Pons (tissue), 1 donor: ENCODE measurements at places on chromosomes 3 and 15.

- DNase-seq: no peak
Observed at GRCh38 chr15:56891852-56892440, 26.5 kb upstream of the TCF12 start.

DNA sequence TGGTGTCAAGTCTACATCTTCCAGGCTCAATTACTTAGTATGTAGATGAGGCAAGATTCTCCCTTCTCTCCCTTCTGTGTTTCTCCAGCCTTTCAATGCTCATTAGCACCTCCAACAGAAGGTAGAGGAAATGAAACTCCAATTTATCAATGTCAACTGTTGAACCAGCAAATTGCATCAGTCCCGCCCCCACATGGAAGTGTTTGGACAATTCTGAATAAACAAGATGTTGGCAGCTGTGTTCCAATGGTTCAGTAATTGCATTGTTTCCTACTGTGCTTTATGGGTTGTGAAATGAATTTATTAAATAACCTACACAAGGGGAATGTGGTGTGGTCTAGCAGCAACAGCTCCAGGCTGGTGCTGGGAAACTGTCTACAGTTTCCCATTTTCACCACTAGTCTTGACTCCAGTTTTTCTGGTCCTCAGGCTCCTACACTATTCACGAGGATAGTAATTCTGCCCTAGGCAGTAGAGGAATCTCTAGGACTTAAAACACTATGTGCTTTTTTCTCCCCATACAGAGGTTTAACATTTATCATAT is 91.9 kb downstream of the MB21D2 start:
- no peak for DNase-seq

GRCh38 chr3:41693799-41694198 is 268.1 kb downstream of the ULK4 start:
- DNase-seq: no peak

DNA sequence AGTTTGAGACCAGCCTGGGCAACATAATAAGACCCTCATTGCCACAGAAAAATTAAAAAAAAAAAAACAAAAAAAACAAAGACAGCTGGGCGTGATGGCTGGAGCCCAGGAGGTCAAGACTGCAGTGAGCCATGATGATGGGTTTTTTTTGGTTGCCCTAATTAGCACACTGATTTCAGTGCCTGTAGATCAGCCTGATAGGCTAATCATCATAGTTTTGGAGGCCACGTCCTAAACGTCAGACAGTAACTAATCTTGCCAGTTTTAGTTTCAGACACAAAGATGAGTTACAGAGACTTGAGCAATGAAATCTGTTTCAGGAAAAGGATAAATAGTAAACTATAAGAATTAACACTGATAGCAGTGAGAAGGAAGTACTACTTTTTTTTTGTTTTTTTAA is 55.4 kb downstream of the LRCH3 start:
- DNase-seq: no peak
